CD4-positive, alpha-beta T cell treated with Interleukin-4 for 4 hours (primary cell): ENCODE measurements at places on chromosomes 1 and 21.

DNA sequence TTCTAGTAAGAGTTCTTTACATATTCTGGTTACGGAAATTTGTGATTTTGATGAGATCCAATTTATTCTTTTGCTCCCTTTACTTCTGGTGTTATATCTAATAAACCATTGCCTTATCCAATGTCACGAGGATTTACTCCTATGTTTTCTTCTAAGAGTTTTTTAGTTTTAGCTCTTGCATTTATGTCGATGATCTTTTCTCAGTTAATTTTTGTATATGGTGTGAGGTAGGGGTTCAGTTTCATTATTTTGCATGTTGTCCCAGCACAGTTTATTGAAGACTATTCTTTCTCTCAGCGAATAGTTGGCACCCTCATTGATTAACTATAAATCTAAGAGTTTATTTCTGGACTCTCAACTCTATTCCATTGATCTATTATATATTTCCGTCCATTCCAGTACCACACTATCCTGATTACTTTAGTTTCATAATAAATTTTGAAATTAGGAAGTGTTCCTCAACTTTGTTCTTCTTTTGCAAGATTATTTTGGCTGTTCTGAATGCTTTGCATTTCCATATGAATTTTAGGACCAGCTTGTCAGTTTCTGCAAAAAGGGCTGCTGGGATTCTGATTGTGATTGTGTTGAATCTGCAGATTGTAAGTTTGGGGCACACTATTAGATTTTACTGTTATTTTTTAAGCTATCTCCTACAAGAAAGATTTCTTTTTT lies 4.0 kb downstream of the KDM1A start:
- no peak for DNase-seq

DNA sequence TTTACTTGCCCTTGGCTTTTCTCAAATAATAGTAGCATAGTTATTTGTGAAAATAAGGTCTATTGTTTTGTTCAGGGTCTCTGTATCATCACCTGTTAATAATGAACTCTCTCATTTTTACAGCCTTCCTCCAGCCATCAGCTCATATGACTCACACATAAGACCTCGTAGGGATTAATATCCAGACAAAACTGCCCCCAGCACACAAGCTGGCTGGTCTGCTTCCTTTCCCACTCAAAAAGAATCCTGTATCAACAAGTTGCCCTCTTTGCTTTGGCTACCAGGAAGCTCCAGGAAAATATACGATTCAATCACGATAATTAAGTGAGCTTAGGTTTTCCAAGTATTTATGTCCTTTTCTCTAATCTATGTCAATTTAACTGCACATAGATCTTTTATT lies 119.2 kb downstream of the DMRTB1 start:
- no peak for DNase-seq

DNA sequence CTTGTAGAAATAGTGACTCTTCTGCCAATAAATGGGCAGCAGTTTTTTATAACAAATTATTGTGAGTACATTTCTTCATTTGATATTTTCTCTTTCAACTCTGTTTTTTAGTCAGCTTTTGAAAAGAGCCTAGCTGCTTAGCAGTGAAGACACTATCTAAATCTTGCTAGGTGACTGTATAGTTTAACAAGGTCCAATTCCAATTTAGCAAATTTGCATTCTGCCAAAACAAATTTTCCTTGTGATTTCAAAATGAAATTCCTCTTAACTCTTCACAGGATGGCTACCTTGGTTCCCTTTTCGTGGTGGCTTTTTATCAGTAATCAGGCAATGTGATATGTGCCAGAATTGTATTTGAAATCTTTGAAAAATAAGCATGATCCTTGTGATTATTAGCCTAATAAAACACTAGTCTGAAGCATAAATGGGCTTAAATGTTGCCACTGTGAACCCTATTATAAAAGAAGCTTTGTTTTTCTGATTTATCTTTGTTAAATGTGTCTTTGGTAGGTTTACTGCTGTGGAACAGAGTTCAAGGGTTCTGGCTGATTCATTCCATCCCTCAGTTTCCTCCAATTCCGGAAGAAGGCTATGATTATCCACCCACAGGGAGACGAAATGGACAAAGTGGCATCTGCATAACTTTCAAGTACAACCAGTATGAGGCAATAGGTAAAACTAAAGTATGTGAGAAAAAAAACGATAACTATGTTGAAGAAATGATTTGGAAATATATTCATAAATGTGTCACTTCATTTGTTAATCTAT lies 12.2 kb downstream of the DNASE2B start:
- no peak for DNase-seq

- no peak for DNase-seq
These were observed 2.2 kb downstream of the TTC3 start for GRCh38 chr21:37075214-37075770.
